ENCODE measurements at places on chromosomes 2 and 18.
A peak's percentile ranks its signal among the peaks of the same experiment; 100 is the strongest.

GRCh38 chr18:45993438-45993837, 26.3 kb upstream of the EPG5 start:
- DNase-seq = no peak

DNA sequence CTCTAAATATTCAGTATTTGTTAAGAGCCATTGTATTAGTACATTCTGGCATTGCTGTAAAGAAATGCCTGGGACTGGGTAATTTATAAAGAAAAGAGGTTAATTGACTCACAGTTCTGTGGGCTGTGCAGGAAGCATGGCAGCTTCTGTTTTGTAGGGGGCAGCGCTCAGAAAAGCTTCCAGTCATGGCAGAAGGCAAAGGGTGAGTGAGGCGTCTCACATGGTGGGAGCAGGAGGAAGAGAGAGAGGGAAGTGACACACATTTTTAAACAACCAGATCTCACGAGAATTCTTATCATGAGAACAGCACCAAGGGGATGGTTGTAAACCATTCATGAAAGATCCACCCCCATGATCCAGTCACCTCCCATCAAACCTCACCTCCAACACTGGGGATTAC, 13.8 kb upstream of the CCDC102B start:
- no peak for DNase-seq

GRCh38 chr2:145744541-145745386, 1224.8 kb upstream of the ZEB2 start:
- DNase-seq = no peak

- peak; percentile 76 for DNase-seq
Measured at GRCh38 chr2:101630224-101630949, 67.1 kb upstream of the MAP4K4 start.

- DNase-seq = no peak
Measured at GRCh38 chr2:10912076-10912731, 470 bp downstream of the KCNF1 start.

DNA sequence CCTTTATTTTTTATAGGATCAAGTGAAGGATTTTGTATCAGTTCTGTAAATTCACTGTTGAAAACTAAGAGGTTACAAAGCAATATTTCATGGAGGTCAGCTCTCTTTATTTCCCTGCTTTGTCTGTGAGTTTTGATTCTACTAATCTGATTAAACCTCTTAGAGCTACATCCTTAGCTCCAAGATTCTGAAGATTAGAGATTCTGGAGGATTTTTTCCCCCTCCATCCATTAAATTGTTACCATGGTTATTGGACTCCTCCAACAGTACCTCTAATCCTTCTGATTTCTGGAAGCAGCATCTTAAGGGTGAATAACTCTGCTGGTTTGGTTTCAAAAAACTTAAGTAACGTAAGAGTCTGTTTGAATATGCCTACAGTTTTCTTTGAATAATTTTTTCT, 110.0 kb downstream of the TANC1 start:
- no peak for DNase-seq

- no peak for DNase-seq
Measured at GRCh38 chr2:128262315-128263253, 56.1 kb downstream of the HS6ST1 start.

All from lower lobe of right lung (tissue), 2 donors.